ENCODE measurements at places on chromosomes 5 and 9. TPM values are rescaled to one million over a fixed set of nuclear protein-coding genes. Genes with fewer than 3 reads are reported as not detected.

SPTAN1 gene
- 140 TPM for total RNA-seq

DNA sequence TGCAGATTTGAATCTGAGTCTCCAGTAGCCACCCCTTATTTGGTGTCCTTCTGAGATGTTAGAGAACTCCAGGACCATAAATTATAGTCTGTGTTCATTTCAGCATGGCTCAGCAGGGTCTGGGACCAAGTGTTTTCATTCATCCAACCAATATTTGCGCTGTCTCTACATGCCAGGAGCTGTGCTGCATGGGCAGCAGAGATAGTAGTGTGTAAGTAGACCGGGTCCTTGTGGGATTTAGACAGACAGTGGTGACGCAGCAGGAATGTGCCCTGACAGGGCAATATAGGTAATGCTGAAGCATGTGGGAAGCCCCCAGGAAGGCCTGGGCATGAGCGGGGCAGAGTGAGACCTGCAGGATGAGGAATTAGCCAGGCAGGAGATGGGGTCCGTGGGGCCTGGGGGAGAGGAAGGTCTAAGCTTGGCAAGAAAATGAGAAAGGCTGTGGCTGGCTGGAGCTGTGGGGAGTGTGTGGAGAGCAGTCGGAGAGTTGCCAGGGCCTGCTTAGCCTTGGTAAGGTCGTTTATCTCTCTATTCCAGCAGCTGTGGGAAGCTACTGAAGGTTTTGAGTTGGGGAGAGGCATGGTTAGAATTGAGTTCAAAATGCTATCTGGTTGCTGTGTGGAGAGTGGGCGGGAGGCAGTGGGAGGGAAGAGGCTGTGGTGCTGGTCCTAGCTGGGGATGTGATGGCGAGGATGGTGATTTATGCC lies 16.8 kb downstream of the STXBP1 start:
- no peak for DNase-seq

DNA sequence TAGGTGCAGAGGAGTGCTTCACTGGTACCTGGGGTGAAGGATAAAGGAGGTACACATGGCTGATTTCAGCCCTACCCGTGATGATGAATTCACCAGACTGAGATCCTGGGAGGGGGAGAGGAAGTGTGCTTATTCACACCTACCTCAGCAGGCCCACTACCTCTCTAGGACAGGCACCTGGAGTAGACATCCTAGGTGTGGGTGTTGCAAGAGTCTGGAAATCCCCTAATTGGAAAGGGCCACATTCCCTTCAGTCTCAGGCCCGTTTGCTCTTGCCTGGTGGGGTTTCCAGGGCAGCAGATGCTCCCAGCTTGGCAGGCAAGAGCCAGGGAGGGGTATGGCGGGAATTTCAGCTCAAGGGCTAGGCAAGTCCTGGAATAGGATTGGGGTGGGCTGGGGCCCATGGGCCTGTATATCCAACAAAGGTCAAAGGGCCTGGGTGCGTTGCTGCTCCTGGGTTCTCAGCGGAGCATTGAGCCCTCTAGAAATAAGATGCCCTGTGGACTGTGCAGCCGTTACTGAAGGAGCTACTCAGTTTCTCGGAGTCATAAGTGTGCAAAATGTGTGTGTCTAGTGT lies 5.8 kb upstream of the CCL21 start:
- DNase-seq, result no peak

ENTPD2 gene
- not detected for total RNA-seq

- no peak for DNase-seq
These were observed 7.1 kb downstream of the EGR1 start for GRCh38 chr5:138472353-138472752.

DNA sequence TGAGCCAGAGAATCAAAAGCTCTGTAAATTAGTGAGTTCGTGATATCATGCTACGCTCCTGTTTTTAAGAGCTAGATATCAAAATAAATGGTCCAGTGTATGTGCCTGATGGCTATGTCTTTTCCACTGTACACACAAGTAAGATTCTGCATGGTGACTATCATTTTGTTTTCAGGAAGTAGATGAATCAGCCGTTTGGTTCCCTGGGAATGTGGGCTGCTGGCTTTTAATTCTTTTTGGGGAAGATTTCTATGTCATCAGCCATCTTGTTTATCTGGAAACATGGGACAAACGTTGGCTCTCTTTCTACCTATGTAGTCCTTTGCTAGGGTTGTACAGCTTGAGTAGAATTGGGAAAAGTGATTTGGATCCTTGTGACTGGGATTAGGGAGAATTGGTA lies 126.7 kb downstream of the GRIA1 start:
- no peak for DNase-seq

ANKRD34B gene
- total RNA-seq, result under 0.01 TPM

ANXA1 gene
- 534 TPM for total RNA-seq

Data from hematopoietic multipotent progenitor cell (in vitro differentiated cells).